Ascending aorta (tissue), 2 donors: ENCODE measurements at places on chromosomes 2 and 18. TPM values are rescaled to one million over a fixed set of nuclear protein-coding genes. Genes with fewer than 3 reads are reported as not detected.

The MSGN1 gene
- total RNA-seq: not detected

The GKN2 gene
- total RNA-seq: 0.75 TPM

GRCh38 chr2:191612496-191612895 is 65.4 kb upstream of the NABP1 start:
- DNase-seq: no peak

DNA sequence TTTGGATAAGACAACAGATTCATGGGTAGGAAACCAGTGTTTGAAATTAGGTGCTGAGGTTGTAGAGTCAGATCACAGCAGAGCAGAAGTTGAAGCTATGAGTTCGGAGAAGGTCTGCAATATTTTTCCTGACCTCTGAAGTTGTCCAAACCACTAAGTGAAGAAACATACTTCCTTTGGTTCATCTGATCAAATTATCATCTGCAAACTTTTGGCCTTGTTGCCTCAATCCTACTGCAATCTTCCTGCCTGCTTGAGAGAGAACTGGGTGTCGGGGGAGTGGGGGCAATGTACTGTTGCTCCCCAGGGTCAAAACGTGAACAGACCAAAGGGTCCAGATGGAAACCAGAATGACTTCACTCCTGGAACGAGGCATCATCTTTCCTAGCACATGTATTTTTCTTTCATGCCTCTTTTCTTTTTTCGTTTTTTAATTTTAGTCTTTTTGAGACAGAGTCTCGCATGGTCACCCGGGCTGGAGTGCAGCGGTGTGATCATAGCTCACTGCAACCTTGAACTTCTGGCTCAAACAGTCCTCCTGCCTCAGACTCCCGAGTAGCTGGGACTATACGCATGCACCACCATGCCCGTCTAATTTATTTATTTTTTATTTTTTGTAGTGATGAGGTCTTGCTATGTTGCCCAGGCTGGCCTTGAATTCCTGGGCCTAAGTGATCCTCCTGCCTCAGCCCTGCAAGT is 42.7 kb downstream of the RAB31 start:
- no peak for DNase-seq

- DNase-seq: no peak
Measured at GRCh38 chr18:36735130-36735529, 93.7 kb downstream of the TPGS2 start.

DNA sequence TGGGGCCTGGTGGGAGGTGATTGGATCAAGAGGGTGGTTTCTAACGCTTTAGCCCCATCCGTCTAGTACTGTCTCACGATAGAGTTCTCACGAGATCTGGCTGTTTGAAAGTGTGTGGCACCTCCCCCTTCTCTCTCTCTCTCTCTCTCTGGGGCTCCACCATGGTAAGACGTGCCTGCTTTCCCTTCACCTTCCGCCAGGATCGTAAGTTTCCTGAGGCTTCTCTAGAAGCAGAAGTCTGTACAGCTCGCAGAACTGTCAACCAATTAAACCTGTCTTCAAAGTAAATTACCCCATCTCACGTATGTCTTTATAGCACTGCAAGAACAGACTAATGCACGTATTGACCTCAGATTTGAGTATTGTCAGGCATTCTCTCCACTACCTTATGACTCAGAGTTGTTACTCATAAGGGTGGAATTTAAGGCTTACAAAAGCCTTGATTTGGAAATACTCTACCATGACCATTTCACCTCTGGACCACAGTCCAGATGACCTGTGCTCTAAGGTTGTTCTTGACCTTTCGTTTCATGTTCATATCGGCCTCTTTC is 99.5 kb upstream of the AGAP1 start:
- no peak for DNase-seq

- no peak for DNase-seq
Measured at GRCh38 chr2:20224716-20225293, at the start of gene SDC1. TSS of gene SDC1 (minus strand) at chr2:20225130. CDS start at chr2:20224867, 263 bp downstream.
